ENCODE measurements at places on chromosomes 11 and 22. TPM values are rescaled to one million over a fixed set of nuclear protein-coding genes. Genes with fewer than 3 reads are reported as not detected.

GRCh38 chr22:26398741-26399153, 30.3 kb upstream of the ASPHD2 start:
- DNase-seq: peak; percentile 57

The SELENOM gene
- total RNA-seq: 601 TPM

- DNase-seq: no peak
Measured at GRCh38 chr11:112613051-112613972, 347.9 kb upstream of the NCAM1 start.

The FAM180B gene
- not detected for total RNA-seq

The CCDC87 gene
- not detected for total RNA-seq

DNA sequence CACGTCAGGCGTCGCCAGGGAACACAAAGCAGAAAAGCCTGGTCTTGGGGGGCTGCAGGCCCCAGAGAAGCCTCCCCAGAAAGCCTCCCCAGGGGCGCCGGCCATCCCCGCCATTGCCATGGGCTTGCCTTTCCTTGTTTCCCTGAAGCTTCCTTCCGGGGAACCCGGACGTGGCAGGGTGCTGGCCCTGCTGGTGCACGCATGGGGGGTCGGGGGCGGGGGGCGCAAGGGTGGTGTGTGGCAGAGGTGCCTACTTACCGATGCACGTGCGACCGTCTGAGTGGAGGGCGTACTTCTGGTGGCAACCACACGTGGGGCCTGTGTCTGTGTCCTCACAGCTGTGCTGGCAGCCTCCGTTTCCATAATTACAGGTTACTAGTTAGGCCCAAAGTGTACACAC, 71.0 kb upstream of the TTLL12 start:
- no peak for DNase-seq

DNA sequence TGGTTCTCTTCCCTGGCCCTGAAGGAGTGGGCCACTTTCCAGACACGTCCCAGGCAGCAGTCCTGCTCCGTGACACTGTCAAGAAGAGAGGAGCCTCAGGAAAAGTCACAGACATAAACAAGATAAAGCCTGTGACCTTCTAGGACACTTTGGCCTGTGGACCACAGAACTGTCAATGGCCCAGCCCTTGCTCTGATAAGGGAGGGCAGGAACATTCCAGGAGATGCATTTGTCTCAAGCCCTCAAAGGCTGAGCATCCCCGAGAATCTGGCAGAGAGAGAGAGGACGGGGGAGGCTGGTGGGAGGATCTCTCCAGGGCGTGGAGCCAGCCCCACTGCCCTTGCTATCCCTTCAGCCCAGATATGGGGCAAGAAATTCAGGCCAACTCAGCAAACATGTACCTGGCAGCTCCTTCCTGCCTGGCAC, 476.4 kb downstream of the INSC start:
- no peak for DNase-seq

- no peak for DNase-seq
Measured at GRCh38 chr11:64037027-64037634, 1.4 kb downstream of the FLRT1 start.

GRCh38 chr11:63867511-63867910, 28.6 kb downstream of the MARK2 start:
- DNase-seq: no peak

All from SJSA1 (cell line).